ENCODE measurements at places on chromosomes 12 and 14.

DNA sequence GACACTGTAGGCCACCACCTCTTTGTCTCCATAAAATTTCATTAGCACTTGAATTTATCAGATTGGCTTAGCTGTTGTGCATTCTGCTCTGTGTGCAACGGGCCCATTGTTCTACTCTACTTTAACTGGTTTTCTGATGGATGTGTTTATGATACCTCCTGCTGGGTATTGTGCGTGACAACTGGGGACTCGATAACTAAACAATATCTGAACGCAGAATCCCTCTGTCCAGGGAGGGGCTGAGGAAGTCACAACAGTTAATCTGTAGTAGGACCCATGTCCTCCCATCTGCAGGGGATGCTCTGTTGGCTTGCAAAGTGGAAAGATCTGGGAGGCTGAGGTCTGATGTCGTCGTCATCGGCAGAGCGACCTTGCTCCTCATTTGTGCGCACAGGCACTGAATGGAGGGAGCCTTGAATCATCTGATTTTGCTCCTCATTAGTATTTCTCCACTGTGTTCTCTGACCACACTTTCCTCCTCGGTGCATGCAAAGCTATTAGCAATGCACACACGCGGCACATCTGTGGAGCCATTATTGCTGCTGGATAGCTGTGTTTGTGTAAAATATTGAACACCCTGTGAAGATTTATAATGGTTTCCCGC is 422.5 kb downstream of the NRXN3 start:
- DNase-seq = no peak

DNA sequence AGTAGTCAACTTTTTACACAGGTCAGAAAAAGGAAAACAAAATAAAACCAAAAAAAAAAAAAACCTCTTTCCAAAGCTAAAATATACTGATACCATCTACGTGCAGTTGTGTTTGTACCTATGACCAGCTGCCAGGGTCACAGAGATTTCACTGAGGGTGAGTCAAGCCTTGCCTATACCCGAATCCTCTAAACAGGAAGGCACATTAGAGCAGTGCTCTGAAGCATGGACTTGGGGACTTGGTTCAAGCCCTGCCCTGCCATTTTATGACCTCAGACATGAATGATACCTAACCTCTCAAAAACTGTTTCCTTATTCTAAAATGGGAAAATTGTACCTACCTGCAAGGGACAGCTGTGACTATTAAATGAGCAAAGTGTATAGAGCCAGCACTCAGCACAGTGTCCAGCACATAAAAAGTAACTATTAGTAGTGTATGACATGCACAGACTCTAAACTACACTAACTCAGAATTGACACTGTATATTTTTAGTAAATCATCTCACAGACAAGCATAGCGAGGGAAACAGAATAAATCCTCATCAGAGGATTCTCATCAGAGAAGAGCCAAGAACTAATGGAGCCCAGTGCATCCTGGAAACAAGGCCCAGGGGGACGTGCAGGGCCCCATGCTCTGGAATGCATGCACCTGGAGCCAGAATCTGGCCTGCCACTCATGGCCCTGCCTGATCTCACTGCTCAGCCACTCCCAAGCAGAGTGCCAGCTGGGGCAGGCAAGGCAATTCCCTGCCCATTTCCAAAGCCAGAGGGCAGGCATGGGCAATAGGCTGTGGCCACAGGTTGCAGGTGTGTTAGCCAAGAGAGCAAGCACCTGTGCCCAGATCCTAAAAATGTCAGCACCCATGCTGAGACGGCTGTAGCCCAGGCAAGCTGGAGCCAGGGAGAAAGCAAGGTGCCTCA is 57.0 kb downstream of the NT5DC3 start:
- peak; percentile 24 for DNase-seq

DNA sequence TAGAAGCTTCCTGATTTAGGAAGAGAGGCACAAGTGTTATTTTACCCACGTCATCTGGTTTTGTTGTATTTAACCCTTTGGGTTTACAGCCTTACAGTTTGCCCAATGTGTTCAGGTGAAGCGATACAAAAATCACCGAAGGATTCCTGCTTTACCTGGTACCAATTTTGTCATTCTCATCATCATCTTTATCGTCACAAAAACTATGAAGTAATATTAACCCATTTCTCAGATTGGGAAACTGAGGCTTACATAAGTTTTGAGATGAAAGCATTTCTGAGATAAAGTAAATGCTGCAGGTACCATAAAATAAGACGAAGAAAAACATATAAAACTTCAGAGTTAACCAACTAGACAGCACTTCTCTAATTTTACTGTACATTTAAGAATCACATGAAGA is 370.6 kb upstream of the OR4E1 start:
- no peak for DNase-seq

- no peak for DNase-seq
These were observed 1.0 kb downstream of the PPP1R36 start for GRCh38 chr14:64550621-64551333.

GRCh38 chr12:81500788-81501187 is 258.4 kb downstream of the PPFIA2 start:
- DNase-seq = no peak

DNA sequence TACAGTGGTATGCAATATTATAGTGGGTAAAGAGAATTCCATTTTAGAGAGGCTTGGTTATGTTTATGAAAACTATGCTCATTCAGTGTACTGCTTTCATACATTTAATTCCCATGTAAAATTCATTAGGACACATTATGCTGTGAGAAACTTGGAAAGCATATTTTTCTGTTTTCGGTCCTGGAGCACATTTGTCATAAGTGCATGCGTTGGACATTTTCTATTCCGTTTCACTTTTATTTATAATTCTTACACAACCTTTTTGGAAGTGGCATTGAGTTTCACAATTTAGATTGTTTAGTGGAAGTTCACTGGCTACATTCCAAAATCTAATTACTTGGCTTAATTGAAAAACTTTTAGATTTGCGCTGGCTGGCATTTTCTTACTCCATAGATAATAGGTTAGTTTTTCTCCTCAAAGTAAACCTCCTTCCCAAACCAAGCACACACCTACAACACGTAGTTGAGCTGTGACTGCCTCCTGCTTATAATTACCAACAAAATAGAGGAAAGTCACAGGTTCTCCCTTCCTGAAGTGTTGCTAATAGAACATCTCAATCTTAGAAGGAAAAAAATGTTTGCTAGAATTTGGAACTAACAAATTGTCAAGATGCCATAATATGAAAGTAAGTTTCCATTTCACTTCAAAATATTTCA is 938.5 kb downstream of the TRHDE start:
- no peak for DNase-seq

DNA sequence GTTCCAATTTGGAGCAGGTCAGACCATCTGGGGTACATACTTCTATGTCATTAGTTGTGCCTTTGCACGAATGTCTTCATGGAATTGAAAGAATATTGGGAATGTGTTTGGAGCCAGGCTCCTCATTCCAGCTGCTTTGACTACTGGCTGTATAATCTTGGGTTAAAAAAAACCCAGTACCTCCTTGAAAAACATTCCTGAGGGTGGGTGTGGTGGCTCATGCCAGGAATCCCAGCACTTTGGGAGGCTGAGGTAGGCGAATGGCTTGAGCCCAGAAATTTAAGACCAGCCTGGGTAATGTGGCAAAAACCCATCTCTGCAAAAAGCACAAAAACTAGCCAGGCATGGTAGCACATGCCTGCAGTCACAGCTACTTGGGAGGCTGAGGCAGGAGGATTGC is 125.6 kb downstream of the TTC8 start:
- DNase-seq = no peak

DNA sequence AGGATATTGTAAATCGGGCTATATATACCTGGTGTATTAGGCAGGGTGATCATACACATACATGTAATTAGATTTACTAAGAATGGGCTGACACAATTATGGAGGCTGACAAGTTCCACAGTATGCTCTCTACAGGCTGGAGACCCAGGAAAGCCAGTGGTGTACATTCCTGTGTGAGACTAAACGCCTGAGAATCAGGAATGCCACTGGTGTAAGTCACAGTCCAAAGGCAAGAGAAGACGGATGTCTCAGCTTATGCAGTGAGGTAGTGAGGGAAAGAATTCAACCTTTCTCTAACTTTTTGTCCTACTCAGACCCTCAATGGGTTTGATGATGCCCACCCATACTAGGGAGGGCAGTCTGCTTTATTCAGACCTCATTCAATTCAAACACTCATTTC is 57.1 kb downstream of the METTL25 start:
- no peak for DNase-seq

- DNase-seq = no peak
These were observed 12.4 kb downstream of the MTERF2 start for GRCh38 chr12:106974511-106974910.

- no peak for DNase-seq
These were observed 251.6 kb downstream of the PHLDA1 start for GRCh38 chr12:75779891-75780496.

DNA sequence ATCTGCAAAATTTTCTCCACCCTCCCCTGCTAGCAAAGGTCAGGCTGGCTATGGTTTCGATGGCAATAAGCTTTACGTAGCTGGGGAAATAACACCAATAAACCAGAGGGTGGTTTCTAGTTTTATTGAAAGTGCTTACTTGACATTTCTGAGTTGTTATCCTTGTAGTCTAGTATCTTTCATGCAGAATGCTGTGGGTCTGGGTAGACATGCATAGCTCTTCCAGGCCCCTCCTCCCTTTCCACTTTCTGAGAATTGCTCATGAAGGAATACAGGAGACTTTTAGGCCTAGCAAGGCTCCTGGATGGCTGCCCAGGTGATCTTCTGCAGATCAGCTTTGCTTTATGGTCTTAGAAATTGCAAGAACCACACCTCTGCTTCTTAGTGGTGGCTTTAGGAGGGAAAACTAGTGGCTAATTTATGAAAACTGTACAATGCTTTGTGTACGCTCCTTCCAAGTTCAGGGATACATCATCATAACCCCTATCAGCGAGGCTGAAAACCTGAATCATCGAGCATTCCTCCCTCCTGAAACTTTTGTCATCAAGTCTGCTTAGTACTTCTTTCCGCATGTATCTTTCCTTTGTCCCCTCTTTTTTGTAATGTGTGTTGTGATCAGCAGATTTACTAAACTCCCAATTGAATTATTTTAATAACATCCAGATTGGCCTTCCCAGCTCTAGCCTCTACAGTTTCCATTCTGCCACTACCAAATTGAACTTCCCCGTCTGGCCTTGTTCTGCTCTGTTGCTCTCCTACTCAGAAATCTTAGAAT is 473.0 kb downstream of the RAD51B start:
- DNase-seq = peak; percentile 97

DNA sequence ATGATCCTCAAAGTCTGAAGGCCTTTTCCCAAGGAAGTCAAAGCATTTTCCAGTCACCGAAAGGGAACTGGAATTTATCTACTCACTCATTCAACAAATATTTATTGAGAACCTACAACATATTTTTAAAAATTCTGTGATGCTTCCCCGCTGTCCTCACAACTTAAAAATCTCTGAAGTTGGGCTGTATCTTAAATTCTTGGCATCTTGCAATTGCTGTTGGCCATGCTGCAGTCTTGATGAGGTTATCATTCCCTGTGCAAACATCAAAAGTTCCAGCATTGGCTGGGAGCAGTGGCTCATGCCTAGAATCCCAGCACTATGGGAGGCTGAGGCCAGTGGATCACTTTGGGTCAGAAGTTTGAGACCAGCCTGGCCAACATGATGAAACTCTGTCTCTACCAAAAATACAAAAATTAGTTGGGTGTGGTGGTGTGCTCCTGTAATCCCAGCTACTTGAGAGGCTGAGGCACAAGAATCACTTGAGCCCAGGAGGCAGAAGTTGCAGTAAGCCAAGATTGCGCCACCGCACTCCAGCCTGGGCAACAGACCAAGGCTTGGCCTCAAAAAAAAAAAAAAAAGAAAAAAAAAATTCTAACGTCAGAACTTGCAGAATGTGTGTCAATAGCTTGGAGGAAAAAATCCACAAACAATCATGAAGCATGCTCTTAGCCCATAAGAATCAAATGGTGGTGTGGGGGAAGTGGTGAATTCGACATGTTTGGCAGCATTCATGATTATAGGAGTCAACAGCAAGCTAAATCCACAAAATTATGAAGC is 34.9 kb downstream of the CCDC177 start:
- peak; percentile 6 for DNase-seq

- DNase-seq = no peak
These were observed 78.0 kb upstream of the CD163 start for GRCh38 chr12:7581625-7582024.

DNA sequence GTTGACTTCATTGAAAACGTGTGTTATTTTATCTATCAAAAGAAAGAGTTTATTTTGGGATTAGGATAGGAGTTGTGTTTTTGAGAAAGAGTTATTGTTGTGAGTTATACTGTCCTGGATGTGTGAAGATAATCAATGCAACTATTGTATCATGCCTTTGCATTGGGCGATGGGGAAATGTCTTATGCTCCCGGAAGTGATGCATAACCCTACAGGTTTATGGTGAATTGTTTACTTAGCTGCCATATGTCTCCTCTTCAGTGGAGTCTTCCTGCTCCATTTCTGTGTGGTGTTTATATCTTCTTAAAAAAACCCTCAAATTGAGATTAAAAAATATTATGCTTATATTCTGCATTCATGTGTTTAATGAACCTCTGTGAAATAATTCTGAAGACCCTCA is 6.5 kb downstream of the PDE3A start:
- no peak for DNase-seq

DNA sequence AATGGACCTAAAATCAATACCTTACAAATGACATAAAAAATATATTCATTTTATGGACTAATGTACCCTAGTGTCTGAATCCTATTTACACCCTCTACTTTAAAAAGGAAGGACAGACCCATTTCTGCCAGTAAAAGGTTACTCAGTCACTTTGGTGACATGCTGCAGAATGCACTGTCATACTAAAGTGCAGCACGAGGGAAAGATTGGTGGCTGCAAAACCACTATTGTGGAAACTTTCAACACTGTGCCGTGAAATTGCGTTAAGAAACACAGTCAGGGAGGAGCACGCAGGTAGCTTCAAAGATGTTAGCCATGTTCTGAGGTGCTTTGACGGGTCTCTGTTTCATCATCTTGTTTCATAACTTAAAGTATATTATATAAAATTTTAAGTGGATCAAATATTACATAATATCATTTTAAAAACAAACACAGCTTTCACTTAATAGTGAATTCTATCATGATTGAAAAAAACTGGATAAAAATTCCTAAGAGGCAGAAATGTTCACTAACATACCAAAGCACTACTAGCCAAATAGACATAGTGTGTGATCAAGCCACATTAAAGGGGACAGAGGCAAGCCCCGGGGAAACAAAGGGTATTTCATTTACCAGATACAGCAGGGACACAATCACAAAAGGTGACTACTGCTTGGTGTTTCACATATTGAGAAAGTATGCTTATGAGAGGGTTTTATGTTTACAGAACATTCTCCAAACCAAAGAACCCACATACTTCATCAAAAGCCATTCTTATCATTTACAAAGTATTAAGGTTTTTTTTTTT is 330.8 kb upstream of the SOX5 start:
- no peak for DNase-seq

DNA sequence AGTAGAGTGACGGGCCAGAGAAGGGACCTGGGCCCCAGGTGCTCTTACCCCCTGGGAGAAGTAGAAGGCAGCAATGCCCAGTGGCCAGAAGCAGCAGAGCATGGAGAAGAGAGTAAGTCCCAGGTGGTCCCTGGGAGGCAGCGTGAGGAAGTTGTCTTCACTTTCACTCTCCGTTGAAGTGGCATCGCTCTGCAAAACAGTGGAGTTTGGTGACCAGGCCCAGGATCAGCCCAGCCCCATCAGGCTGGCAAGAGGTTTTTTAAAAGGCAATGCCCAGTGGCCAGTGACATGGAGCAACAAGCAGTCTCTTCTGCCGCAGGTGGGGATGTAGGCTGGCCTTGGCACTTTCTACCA is 18.2 kb downstream of the SYNDIG1L start:
- no peak for DNase-seq
